Retinal pigment epithelial cell (primary cell): ENCODE measurements at places on chromosomes 4 and X.

- no peak for DNase-seq
These were observed 2.1 kb upstream of the DHRSX start for GRCh38 chrX:2502668-2503519.

GRCh38 chr4:54165438-54165837 is 63.7 kb upstream of the PDGFRA start:
- DNase-seq = peak; percentile 68

DNA sequence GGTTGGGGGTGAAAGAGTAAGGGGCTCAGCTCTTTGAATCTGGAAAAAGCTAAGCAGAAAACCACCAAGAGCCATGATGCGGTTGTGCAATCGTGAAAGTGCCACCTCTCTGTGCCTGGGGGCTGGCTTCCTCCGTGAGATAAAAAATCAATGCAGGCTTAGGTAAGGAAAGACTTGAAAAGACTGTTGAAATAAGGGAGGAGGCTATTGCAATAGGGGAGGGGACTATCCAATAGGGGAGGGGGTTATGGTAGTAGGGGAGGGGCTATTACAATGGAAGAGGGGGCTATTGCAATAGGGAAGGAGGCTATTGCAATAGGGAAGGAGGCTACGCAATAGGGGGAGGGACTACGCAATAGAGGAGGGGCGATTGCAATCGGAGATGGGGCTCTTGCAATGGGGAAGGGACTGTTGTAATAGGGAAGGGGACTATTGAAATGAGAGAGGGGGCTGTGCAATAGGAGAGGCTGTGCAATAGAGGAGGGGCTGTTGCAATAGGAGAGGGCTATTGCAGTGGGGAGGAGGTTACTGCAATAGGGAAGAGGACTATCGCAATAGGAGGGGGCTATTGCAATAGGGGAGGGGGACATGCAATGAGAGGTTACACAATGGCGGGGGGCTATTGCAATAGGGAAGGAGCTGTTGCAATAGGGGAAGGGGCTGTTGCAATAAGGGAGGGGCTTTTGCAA is 162.3 kb upstream of the PSAPL1 start:
- DNase-seq = no peak

DNA sequence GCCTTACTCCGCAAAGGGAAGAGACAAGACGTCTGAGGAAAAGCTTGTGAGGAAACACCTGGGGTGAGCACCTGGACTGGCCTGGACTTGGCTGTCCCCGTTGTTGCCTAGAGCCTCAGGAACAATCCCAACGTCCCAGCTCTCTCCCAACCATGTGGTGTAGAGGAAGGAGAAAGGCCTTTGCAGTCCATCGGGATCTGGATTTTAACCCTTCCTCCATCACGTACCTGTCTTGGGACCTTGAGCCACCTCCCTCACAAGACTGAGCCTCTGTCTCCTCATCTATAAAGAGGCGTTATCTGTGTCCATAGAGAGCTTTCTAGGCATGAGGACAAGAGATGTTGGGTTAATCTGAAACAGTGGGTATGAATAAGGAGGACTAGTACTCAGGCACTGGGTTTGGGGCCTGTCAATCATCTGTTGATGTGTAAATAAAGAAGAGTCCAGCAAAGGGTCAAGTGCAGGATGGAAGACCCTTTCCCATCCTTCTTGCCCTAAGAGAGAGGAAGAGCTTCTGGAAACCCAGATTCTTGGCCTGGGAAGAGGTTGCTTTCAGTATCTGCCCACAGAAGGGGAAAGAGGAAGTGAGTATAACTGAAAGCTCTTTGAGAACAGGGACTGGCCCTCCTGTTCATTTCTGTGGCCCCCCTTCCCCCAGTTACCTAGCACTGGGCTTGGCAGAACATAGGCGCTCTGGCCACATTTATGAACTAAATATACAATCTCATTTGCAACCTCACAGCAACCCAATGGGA is 137.1 kb downstream of the PJA1 start:
- DNase-seq = no peak

DNA sequence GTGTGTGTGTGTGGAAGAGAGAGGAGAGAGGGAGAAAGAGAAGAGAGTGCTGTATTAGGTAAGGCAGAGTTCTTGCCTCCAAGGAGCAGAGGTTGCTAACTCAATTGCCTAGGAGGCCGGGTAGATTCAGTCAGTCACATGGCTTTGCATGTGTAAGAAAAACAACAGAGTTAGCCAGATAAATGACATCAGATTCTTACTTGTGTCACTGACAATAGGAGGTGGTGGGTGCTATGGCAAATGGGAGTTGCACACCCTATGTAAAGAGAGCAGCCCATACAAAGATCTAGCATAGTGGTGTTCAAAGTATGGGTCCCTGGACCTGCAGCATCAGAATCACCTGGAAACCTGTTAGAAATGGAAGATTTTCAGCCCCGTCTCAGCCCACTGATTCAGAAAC is 14.4 kb upstream of the PGRMC2 start:
- DNase-seq = no peak

GRCh38 chrX:10381193-10381592 is 224.4 kb downstream of the CLCN4 start:
- DNase-seq = no peak

DNA sequence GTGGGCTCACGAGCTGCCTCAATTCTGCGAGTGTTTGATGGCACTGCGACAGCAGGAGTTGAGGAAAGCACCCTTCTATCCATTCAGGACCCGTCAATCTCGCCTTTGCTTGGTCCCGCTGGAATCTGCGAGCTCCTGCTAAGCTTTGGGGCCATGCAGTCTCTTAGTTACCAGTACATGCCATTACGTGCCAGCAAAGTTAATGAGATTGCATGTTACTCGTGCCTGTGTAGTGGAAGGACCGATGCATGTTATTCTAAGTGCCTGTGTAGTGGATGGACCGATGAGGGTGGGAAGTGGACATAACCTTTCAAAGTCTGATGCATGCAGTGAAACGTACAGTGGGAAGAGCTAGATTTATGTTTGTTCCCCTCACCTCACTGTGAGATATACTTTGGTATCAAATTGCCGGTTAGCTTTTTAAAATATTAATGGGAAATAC is 569 bp downstream of the RPS3A start:
- DNase-seq = peak; percentile 31

- no peak for DNase-seq
These were observed 55.6 kb downstream of the CYLC1 start for GRCh38 chrX:83916525-83916924.

DNA sequence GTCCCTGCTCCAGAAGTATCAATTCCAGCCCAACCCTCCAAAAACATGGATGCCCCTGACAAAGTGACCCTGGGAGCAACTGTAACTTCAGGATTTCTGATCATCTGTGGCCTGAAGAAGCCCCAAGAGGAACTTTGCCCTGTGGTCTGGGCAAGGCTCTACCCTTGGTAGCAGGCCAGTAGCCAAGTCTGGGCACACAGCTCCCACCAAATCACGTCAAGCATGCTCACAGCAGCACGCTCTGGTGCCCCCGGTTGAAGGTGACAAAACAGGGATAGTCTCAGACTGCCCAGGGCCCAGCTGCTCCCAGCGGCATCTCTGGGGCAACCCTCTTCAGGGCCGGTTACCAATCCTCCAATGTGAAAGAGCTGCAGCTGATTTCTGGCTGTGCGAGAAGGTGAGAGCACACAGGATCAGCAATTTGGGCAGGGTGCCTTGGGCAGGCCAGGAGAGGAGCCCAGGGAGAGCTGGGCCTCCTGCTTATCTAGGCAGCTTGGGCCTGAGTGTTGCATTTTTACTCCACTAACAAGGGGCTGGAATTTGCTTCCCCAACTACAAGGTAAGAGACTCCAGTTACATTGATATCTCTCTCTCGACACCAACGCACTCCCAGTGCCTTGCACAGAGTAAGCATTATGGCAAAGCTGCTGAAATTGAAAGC is 418.1 kb downstream of the BCOR start:
- no peak for DNase-seq

DNA sequence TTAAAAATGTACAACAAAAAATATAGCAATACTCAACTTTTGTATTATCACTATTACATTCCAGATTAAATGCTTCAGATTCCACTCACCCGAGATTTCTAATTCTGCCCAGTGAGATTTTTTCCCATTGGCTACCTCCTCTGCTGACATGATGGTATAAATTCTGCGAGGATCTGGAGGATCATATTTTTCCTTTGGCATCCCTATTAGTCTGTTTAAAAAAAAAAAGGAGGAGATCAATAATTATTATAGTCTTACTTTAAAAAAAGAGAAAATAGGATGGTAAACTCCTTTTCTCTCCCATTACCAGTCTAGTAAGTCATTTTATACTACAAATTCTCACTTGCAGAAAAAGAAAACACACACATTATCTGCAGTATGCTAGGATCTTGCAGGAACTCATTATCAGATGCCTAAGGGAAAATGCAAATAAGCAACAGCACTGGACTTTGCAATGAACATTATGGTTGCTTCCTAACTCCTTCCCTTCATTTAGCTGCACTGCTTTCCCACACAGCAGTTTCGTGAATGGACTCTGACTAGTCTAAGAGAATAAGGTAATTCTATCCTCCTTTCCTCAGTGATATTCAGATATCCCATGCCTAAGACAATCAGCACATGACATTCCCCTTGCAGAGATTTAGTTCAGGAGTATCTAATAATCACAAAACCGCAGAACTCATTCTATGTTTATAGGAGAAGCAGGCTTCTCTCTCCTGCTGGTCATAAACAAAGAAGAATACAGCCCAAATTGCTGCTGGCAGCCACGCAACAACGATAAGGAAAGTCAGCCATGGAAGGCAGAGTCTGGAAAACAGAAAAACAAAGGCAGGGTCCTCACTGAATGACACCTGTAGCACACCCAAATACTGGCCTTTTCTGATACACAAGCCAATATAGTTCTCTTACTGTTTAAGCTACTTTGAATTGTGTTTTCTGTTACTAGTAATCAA is 42.7 kb downstream of the CNOT6L start:
- no peak for DNase-seq

GRCh38 chr4:81634165-81634564 is 162.5 kb upstream of the RASGEF1B start:
- DNase-seq = no peak

DNA sequence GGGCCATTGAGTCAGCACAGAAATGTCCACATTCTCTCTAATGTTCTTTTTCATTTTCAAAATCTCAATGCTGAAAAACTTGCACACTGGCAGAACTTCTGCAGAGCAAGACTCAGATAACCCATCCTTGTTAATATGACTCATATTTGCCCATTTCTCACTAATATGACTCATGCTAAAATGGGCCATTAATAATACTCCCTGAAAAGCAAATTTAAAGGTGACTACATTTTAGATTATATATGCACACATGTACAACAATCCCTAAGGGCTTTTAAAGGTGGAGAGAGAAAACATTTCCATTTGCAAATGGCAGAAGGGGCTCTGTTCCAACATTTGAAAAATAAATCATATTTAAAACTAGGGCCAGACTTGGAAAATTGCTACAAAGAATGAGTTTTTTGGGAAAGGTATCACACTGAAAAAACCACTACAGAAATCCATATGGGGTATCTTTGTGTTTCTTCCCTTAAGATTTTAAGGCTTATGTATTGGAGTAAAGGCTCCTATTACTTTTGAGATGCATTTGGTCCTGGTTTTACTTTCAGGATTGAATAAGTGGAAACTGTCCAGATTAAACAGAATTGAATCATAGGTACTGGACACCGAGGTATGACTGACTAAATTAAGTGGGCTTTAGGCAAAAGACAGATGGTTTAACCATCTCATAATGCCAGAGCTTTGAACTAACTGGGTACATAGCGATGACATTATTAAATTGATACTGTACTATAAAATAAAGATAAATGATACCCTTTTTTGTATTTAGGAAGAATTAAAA is 30.0 kb downstream of the TLR2 start:
- no peak for DNase-seq

GRCh38 chr4:74338792-74339333 is 26.1 kb upstream of the EREG start:
- DNase-seq = no peak

DNA sequence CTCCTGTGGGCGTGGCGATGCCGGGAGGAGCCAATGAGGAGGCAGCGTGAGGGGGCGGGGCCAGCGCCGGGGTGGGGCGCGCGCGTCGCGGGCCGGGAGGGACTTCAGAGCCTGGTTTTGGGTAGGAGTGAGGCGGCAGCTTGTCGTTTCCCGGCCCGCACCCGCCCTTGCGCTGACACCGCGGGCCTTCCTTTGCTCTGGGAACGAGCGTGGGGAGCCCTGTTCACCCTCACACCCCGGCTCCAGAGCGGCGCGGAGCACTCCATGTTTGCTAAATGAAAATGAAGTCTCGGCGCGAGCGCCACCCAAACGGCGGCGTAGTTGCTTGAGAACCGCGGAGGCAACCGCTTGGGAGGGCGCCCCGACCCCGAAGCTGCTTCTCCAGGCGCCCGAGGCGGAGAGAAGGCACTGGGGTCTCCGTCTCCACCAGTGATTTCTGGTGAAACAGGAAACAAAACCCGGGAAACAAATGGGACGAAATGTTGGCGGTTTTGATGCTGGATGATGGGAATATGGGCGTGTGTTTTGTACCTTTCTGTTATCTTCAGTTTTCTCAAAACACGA is 497 bp upstream of the GRPEL1 start:
- no peak for DNase-seq

- DNase-seq = no peak
These were observed 37.7 kb downstream of the MAOA start for GRCh38 chrX:43693602-43694406.

GRCh38 chr4:140904904-140905303 is 148.7 kb upstream of the TBC1D9 start:
- no peak for DNase-seq

GRCh38 chrX:27619975-27620374 is 29.8 kb downstream of the DCAF8L2 start:
- no peak for DNase-seq

- DNase-seq = no peak
These were observed 48.6 kb upstream of the RASSF6 start for GRCh38 chr4:73668782-73669201.

- DNase-seq = no peak
These were observed 18.5 kb downstream of the TENM3 start for GRCh38 chr4:182261651-182262223.

GRCh38 chr4:78720994-78721677 is 55.0 kb upstream of the BMP2K start:
- DNase-seq = no peak

DNA sequence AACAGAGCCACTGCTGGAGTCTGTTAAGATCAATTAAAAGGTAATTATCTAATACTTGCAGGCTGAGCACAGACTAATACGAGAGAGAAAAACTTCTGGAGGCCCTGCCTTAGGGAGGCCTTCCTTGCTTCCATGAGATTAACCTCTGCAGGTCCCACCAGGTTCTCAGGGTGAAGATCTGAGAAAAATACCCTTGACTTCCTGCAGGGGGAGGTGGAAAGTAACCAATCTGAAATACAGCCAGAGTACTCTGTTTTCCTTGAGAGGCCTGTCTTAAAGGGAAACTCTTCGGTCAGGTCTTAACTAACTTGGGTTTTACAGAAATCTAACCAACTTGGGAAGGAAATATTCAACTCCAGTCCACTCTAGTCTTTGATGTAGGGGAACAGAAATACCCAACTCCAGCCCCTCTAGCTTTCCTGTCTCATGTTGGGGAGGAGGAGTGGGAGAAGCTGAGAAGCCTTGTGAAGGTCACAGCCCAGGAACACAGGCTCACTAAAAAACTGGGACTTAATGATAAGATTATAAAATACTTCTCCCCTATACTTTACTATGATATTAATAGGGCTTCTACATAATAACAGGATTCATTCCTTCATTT is 77.1 kb downstream of the TBCK start:
- no peak for DNase-seq
